ENCODE measurements at places on chromosomes 7 and 10.
A peak's percentile ranks its signal among the peaks of the same experiment; 100 is the strongest.

- no peak for DNase-seq
Observed at GRCh38 chr10:100065084-100065660, 16.5 kb downstream of the CPN1 start.

- DNase-seq = no peak
Observed at GRCh38 chr10:133168617-133169031, 8.6 kb downstream of the KNDC1 start.

- no peak for DNase-seq
Observed at GRCh38 chr7:143185551-143185950, 2.3 kb downstream of the TAS2R39 start.

DNA sequence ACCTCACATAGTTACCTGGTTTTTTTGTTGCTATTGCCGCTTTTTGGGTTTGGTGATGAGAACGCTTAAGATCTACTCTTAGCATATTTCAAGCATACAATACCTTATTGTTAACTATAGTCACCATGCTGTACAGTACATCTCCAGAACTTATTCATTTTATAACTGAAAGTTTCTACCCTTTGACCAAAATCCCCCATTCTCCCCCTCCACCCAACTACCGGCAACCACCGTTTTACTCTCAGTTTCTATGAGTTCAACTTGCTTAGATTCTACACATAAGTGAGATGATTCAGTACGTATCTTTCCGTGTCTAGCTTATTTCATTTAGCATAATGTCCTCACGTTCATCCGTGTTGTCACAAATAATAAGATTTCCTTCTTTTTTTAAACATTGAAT, 86.7 kb upstream of the IL6 start:
- no peak for DNase-seq

DNA sequence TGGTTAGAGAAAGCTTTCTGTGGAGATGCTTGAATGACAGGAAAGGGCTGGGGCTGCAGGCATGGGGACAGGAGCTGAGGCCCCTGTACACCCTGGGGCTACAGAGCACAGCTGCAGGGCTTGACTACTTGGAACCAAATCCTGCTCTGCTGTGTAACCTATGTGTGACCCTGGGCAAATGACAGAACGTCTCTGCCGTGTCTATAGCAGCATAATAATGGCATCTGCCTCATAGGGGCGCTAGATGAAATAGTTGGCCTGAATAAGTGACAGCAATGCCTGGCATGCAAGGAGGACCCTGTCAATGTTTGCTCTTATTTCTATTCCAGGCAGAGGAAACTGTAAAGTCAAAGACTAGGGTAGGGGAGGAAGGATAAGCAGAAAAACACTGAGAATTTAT, 254.0 kb downstream of the USP6NL start:
- no peak for DNase-seq

DNA sequence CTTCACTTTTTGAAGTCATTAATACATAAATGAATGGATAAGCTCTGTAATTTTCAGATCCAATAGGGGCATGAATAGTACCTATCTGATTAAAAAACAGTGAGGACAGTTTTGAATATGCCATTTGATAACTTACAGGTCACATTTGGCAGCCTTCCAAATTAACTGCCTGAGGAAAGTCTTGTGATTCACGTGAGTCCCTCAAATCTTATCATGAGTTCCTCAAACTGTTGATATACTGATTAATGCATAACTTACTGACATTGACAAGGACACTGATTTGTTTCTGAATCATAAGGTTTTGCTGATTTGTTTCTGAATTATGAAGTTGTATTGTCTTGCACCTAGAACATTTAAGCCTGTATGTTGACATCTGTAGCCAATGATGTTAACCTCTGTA, 55.1 kb downstream of the ANKMY2 start:
- no peak for DNase-seq

- DNase-seq = no peak
Observed at GRCh38 chr10:42933448-42934340, 143.2 kb upstream of the RET start.

DNA sequence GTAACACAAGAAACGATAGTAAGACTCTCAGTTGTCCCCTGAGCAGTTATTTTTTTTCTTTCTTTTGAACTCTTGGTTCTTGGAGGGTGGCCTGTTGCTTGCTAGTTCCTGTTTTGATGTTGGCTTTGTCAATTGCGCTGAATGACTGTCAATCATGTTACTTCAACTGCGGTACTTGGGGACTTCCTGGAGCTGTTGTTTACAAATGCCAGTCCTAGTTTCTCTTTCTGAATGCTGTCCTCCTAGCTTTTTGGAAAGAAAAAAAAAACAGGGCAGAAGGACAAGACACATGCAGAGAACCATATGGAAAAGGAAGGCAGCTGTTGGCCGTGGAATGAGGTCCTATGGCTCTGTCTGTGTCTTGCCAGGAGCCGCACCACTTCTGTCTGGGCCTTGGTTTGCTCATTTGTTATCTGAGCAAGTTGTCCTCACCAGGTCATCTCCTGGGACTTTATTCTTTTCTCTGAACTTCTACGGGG, 7.0 kb upstream of the PDCD4 start:
- DNase-seq = no peak

- DNase-seq = no peak
Observed at GRCh38 chr10:75294031-75294437, 58.3 kb upstream of the COMTD1 start.

GRCh38 chr7:127123220-127123619, 129.5 kb downstream of the GRM8 start:
- no peak for DNase-seq

DNA sequence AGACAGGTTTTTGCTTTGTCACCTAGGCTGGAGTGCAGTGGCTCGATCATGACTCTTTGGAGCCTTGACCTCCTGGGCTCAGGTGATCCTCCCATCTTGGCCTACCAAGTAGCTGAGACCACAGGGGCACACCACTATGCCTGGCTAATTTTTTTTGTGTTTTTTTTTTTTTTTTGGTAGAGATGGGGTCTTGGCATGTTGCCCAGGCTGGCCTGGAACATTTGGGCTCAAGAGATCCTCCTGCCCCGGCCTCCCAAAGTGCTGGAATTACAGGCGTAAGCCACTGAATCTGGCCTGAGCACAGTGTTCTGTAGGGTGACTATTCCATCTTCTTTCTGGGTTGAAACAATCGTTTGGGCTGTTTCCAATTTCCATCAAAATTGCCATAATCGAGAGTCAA, 1.5 kb upstream of the MUC3A start:
- DNase-seq = no peak

- no peak for DNase-seq
Observed at GRCh38 chr7:139869886-139870285, 40.8 kb downstream of the TBXAS1 start.

GRCh38 chr10:60606343-60607080, 171.8 kb upstream of the CDK1 start:
- DNase-seq = no peak

GRCh38 chr10:124697837-124698544, 46.2 kb downstream of the FAM53B start:
- no peak for DNase-seq

DNA sequence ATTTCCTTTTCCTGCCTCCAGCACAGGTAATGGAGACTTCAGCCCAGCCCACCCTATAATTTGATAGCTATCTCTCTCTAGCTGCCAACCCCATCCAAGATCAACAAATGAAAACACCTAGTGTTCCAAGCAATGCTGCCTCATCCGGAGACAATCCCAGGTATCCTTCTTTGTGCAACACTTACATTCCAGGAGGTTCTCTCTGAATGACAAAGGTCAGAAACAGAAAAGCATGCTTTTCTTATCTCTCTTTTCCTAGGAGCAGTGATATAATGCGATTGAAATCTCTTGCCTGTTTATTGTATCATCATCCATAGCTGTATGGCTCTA, 699.3 kb downstream of the INHBA start:
- DNase-seq = no peak

- no peak for DNase-seq
Observed at GRCh38 chr10:133390597-133391248, 3.2 kb upstream of the MTG1 start.

GRCh38 chr10:98135222-98135899, 904 bp downstream of the R3HCC1L start:
- no peak for DNase-seq

DNA sequence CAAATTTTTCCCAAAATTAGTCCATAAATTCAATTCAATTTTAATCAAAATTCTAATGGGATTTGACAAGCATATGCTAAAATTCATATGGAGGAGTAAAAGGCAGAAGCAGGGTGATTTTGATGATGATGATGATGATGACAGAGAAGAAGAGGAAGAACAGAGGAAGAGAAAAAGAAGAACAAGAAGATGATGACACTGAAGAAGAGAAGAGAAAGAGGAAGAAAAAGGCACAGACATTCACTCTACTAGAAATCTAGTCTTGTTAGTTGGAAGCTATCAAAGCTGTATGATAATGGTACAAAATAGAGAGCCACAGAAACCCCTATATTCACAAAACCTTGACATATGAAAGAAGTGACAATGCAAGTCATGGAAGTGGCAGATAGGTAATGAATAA, 157.9 kb downstream of the ELMO1 start:
- DNase-seq = no peak

GRCh38 chr10:77190291-77190690, 447.3 kb downstream of the KCNMA1 start:
- DNase-seq = no peak

GRCh38 chr7:114422507-114423501, 8.2 kb downstream of the FOXP2 start:
- DNase-seq = peak; percentile 85

- no peak for DNase-seq
Observed at GRCh38 chr10:92385831-92386230, 94.9 kb downstream of the MARCHF5 start.

DNA sequence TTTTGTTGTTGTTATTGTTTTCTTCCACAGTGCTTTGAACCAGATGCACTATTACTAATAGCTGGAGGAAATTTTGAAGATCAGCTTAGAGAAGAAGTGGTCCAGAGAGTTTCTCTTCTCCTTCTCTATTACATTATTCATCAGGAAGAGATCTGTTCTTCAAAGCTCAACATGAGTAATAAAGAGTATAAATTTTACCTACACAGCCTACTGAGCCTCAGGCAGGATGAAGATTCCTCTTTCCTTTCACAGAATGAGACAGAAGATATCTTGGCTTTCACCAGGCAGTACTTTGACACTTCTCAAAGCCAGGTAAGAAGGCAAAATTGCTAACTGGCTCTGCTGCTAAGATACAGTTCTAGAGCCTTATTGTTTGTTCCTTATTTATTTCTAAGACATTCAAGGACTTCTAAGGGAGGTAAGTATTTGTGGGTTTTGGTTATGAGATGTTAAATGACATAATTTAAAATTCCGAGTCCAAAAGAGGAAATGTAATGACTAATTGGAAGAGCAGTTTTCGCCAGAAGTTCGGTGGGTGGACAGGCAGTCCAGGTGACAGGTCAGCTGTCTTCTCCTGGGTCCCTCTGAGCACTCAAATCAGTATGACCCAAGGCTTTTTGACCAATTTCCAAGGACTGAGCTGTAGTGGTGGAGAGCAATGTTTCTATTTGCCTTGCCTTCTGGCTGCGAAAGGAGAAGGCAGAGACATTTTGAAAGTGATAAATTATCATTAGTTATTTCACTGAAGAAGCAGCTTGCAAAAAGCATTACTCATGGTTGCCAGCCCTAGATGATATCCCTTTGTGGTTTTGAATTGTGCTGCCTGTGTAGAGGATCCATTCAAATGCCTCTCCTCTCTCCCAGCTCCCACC, 10.1 kb downstream of the SLC39A12 start:
- DNase-seq = no peak

- DNase-seq = peak; percentile 34
Observed at GRCh38 chr7:101163279-101164070, 1.9 kb downstream of the VGF start.

DNA sequence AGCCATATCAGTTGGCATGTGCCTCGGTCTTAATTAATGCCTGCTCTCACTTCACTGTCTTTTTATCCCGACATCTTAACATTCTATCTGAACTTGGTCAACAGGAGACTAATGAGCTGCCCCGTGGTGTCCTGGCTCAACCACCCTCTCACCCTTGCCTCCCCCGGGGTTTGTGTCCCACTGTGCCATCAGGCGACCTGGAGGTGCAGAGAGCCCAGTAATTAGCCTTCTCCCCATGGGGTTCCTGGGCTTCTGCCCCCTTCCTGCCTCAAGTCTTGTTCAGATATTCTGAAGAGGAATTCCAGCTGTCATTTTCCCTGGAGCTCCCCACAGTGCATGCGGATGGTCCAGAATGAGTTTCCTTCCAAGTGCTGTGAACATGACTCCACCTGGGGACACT, 10.1 kb upstream of the JAKMIP3 start:
- no peak for DNase-seq

DNA sequence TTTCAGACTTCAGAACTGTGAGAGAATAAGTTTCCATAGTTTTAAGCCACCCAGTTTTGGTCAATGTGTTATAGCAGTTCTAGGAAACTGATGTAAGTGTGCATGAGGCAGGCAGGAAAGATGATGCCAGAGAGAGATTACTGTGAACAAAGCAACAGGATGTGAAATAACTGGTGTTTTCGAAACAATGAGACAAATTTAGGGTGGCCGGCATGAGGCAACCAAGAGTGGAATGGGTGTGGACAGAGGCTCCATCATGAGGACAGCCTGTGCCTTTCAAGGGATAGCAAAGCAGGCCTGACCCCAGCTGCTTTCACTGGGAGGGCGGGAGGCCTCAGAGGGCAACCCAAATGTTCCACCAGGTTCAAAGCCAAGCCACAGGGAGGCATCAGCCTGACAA, 67.3 kb upstream of the UCN3 start:
- DNase-seq = no peak

DNA sequence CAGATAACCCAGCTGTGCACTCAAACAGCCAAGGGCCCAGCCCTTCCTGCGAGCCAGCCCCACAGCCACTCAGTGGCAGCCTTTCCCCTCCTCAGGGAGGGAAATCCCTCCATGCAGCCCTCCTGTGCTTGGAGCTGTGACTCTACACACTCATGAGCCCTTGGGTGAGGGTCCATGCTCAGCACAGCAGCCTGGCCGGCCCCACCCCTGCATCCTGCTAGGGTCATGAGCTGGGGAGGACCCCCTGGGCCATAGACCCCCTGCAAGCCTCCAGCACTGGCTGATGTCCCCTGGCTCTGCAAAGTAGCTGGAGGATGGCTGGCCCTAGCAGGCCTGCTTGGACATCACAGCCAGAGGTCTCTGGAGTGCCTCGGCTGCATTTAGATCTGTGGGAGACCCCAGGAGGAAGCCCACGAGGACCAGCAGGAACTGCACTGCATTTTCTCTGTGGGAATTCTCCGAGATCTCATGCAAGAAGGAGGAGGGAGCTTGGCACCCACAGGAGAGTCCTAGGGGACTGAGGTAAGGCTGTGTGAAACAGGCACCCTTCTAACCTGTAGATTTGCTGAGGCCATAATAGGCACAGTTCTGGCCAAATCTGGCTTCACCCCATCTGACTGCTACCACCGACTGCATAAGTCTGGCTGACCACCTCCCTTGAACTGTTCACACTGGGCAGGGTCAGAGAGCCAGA, 17.4 kb downstream of the TMEM273 start:
- no peak for DNase-seq

DNA sequence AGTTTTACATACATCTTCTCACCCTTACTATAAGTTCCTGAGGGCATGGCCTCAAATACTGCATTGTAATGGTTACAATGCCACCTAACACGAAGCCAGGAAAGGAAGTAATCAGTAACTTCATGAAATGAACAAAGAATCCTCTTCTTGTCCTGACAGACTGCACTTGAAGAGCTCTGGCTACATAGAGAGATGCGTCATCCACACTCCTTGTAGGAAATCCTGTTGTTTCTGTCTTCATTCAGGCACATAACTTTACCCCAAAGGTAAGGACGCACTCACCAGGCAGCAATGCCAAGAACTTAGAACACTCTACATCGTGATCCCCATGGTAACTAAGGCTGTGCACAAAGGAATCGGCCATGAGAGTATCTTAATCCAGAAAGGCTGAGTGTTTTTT, 80.3 kb upstream of the ARID5B start:
- no peak for DNase-seq
